ENCODE measurements at places on chromosomes 3 and 15. TPM values are rescaled to one million over a fixed set of nuclear protein-coding genes. Genes with fewer than 3 reads are reported as not detected.

DNA sequence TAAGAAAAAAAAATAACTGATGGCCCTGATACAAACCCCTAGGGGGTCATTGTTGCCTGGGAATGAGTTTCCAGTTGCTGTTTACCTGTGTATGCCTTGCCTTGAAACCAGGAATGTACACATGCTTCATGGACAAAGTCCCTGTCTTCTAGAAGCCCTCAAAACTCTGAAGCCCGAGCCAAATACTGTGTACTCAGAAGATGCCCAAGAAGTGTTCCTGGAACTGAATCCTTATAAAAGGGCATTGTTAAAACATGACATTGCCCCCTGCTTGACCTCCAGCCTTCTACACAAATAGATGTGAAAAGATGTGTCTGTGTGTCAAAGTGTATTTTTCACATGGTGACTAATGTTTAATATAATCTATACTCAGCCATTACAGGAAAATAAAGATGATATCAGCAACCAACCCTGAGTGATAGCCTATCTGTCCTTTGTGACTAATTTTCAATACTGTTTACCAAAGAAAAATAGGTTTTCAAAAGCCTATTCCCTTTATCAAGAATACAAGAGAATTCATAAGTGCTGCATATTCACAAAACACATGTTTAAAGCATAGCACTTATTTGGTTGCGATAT is 325.9 kb downstream of the MECOM start:
- DNase-seq: no peak

GRCh38 chr15:63887630-63888029 is 53.9 kb upstream of the HERC1 start:
- DNase-seq: no peak

DNA sequence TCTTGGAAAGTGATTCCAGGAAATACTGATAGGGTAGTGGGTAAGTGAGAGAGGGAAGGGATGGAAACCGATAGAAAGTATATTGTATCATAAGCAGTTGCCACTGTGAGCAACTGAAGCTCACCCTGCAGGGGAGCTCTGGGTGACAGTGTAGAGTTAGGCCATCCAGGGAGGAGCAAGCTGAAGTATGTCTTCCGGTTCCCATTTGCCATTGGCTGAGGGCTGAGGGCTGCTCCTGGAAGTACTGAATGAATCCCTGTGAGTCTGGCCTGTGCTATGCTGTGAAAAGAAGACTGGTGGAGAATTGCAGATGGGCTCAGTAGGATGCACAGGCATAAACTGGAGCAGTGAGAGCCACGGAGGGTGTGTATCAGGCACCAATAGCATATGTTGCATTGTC is 348.3 kb downstream of the MFSD1 start:
- DNase-seq: no peak

DNA sequence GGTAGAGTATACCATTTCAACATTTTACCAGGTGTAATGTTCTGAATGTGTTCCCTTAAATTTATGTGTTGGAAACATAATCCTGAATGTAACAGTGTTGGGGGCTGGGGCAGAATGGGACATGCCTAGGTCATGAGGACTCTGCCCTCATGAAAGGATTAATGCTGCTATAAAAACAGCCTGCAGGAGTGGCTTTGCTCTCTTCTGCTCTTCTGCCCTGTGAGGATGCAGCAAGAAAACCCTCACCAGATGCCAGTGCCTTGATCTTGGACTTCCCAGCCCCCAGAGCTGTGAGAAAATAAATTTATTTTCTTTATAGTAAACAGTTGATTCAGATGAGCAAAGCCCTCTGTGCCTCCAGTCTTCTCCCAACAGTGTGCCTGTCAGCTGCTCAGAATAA is 326.0 kb upstream of the ONECUT1 start:
- no peak for DNase-seq

DNA sequence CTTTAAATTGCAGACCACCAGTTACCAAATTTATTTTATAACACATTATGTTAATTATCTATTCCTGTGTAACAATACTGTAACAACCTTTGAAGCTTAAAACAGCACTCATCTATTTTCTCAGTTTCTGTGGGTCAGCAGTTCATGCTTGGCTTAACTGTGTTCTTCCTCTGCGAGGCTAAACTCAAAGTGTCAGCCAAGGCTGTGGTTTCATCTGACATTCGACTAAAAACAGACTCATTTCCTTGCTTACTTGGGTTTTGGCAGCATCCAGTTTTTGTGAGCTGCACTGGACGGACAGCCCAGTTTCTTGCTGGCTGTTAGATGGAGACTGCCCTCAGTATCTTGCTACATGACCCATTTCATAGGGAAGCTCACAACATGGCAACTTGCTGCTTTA is 247.3 kb upstream of the KCNH8 start:
- peak; percentile 2 for DNase-seq

DNA sequence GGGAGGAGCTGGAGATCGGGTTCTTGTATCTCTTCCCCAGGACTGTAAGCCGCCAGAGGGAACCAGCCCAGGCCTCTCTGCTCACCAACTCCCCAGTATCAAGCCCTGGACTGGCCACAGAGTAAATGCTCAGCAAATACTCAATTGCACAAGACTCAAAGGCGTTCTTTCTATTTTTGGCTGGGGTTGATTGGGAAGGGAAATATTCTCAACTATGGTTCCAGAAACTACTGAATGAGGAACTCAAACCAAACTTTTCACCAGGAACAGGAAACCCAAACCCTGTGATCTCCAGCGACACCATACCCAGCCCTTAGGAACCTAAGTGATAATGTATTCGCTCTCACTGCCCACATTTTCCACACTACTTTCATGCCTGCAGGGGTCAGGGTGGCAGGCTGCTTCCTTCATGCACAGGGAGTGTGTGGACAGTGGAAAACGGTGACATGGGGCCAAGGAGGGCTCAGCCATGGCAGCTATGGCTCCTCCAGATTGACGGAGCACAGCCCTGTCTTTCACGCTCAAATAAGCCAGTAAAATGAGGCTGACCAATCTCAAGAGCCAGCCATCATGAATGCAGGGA is 124.7 kb upstream of the RAD18 start:
- no peak for DNase-seq

DNA sequence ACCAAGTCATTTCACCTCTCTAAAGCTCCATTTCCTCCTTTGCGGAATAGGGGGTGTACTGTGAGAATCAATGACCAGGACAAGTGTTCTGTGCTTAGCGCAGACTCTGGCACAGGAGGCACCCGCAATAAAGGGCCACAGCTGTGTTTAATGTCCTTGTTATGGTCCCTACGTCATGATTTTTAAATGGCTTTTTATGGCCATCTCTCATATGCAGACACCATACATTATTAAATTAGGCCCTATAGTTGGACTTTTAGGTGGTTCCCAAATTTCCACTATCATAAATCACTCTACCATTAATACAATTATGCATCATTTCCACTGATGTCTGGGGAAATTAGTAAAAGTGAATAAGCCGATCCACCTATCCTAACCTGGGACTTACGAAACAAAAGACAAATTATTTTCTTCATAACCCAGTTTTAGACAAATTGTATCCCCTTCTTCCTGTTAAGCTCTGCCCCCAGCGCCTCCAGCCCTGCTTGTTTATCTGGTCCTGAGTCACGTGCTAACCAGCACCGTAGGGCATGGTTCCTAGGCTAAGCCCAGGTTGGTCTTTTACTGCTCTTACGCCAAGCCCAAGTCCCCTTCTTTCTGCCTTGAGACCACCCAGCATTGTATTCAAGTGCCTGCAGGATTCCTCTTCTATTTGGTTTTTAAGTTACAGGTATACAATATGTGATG is 278.3 kb downstream of the SHQ1 start:
- no peak for DNase-seq

DNA sequence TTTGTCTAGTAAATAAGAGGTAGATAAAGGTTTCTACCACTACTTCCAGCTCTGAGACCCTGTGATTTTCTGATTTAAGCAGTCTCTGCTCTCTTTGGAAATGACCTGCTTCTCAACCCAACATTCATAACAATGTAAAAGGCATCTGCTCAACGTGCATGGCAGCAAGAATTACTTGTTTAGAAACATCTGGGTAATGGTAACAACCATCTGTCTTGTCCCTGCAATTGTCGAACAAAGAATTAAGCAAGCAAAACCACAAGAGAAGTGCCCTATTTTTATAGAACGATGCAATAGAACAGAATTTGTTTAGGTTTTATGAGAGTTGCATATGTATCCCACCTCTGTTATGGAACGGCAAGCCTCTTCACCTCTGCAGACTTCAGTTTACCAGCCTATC is 7.1 kb upstream of the FSIP1 start:
- DNase-seq: no peak

DNA sequence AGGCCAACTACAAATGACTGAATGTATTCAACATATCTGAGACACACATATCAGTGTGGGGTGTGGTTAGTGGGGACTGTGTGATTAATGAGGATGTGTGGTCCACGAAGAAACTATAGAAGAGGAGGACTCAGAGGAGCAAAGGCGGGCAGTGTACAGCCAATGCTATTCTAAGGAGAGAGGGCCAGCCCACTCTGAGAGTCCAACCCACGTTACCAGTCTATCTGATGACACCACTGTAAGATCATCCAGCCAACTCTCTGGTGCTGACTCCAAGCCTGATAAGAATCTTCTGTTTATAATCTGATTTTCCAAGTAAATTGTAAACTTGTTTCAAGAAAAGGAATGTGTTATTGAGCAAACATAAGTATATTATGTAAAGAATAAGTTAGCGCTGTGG is 47.2 kb downstream of the MCF2L2 start:
- no peak for DNase-seq

DNA sequence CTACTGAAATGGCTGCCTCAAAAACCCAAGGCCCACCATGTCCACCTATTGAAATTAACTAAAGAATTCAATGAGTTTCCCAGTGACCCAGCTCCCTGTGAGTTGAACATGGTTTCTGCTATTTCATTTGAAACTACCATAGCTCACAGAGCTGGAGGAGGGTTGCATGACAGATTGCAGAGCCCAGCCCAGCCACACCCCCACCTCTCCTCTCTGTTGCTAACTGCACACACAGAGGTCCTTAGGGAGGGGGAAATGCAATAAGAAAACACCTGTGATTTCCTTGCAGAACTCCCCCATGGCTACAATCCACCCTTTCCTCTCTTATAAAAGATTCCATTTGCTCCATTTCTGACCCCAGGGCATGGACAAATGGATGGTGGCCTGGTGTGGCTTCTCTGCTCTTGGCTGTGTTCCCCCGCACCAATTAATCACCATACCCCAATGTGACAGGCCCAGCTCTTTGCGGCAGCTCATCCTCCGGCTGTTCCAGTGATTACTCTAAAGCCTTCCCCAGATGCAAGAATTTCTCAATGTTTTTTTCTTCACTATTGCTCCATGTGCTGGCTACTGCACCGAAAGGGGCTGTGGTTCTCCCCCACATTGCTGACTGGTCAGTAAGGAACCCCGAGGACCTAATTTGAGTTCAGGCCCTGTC is 208.4 kb upstream of the KBTBD8 start:
- DNase-seq: no peak

GRCh38 chr3:151393146-151393830 is 8.7 kb upstream of the P2RY12 start:
- no peak for DNase-seq

GRCh38 chr15:72786676-72787345 is 3.3 kb upstream of the ADPGK start:
- DNase-seq: no peak

DNA sequence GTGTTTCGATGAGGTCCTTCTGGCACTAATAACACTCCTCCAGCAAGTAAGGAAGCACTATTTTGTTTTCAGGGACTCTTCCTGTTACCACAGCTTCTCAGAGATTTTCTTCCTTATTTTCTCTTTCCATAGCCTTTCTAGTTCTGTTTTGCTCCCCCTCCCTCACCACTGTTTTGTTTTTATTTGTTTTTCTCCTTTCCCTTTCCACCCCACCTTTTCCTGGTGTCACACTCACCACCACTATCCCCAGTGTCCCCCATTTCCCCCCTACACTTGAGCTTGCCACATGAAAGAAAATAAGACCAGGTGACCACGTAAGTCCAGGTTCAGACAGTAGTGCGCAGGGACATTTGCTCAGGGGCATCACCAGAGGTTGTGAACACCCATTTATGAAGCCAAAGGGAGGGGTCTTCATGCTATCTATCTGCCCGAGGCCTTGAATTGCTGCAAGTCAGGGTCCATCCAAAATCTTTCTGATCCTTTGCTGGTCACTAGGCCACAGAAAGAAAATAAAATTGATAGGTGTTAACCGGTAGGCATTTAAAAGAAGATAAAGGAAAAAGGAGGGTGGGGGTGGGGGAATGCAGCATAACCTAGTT is 1.4 kb upstream of the RFTN1 start:
- no peak for DNase-seq

GRCh38 chr15:82679626-82680199 is 30.0 kb downstream of the AP3B2 start:
- no peak for DNase-seq

GRCh38 chr3:141663993-141664392 is 74.1 kb upstream of the RNF7 start:
- DNase-seq: no peak

- DNase-seq: no peak
Measured at GRCh38 chr15:81108427-81108826, 25.6 kb upstream of the CFAP161 start.

DNA sequence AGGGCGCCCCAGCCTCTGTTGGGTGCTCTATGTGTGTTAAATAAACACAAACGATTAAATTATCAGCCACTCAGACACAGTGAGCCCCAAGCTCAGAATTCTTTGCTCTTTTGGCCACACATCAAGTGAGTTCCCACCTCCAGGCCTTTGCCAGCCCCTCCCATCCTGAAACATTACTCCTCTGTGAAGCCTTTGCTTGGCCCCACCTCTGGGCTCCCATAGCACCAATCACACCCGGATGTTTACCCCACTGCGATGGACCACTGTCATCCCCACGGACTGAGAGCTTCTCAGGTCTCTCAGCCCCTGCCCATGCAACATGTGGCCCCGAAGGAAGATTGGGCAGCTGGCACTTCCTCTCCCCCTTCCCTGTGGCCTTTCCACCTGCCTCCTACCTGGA is 85.1 kb downstream of the NUP210 start:
- no peak for DNase-seq

- no peak for DNase-seq
Measured at GRCh38 chr3:89002191-89002590, 105.2 kb upstream of the EPHA3 start.

GRCh38 chr3:33437556-33438283 is 2.5 kb downstream of the UBP1 start:
- no peak for DNase-seq

- DNase-seq: peak; percentile 9
Measured at GRCh38 chr3:60633644-60634043, 617.6 kb downstream of the FHIT start.

DNA sequence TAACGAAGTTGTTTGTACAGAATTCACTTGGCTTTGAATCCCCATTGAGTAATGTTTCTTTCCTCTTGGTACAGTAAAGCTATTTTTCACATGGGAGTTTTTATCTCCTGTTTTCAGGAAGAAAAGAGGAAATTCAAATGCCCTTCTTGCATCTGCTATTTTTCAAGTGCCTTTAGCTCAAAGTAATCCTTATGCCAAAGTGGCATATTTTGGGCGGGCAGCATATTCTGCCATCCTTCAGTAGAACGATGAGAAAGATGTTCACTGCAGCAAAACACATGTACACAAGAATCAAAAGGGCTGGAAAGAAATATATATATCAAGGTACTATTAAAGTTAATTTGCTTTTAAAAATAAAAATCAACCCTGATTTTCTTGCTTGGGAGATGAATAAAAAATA is 5.3 kb upstream of the NSMCE3 start:
- no peak for DNase-seq

Gene LMCD1
- polyA plus RNA-seq: 188 TPM

Gene UQCRC1
- polyA plus RNA-seq: 180 TPM

Gene SMCO1
- polyA plus RNA-seq: 2.0 TPM

Gene ATP13A5
- polyA plus RNA-seq: 0.33 TPM

Gene NRROS
- 3.9 TPM for polyA plus RNA-seq

Gene BNIP2
- polyA plus RNA-seq: 57.5 TPM

Gene ARPP21
- 163 TPM for polyA plus RNA-seq

Gene ARIH1
- polyA plus RNA-seq: 132 TPM

Gene AEN
- polyA plus RNA-seq: 5.4 TPM

Gene DUOX1
- polyA plus RNA-seq: 1.5 TPM

All from muscle of back (tissue), 13 donors.